ENCODE measurements at places on chromosomes 7 and 10.

DNA sequence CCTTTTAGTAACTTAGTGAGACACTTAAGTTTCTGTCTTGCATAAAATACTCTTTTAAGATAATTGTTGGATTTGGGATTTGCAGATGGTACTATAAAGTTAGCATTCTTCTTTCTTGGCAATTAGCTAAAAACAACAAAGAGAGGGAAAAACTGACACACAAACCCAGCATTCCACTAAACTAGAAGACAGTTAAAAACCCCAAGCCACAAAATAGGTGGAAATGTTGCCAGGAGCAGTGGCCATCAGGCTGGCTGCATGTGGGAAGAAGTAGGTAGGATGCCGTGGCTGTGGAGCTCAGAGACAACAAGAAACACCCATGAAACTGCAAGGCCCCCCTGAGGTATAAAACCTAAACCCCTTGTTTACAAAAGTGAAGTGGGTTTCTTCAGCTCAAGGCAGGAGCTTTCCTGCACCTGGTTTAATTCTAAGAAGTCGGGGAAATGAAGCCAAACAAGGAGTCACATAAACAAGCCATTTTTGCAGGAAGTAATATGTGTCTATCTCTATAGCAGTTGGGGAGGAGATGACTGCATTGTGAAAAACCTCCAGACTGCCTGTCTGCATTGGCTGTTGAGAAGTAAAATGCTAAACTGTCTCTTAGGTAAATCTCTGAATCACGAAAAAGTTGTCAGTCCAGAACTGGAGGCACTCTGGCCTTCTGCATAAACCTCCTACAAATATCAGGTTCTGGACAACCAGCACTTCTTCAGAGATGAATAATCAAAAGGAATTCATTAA lies 9.5 kb downstream of the RAB18 start:
- no peak for DNase-seq

GRCh38 chr10:80485946-80486764 lies 32.0 kb downstream of the TSPAN14 start:
- no peak for DNase-seq

GRCh38 chr10:21372651-21373410 lies 152.7 kb downstream of the SKIDA1 start:
- DNase-seq, result peak; percentile 18

DNA sequence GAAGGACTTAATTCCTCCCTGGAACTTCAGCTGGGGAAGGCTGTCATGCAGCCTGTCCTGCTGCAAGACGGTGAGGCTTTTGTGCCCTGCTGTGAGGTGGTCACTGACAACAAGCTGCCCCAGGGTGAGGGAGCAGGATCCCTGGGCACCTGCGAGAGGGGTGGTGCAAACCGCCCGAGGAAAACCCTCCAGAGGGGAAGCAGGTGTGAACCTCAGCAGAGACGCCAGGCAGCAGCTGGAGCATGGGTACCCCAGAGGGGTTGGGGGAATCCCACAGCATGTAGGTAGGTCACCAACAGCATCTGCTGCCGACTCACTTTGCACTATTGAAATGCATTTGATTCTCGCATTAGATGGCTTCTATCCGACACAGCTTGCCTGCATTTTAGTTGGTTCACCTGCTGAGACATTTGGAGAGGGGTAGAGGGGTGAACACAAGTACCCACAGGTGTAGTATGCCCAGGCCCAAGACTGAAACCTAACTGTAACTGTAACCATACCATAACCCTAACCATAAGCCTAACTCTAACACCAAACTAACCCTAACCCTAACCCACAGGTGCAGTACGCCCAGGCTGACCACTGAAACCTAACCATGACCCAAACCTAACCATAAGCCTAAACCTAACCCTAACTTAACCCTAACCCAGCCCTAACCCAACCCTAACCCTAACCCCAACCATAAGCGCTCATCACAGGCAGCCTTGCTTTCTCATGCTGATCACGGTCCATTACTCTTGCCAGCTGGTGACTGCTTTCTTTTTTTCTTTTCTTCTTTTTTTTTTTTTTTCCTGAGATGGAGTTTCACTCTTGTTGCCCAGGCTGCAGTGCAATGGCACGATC lies 85.9 kb downstream of the ELFN1 start:
- no peak for DNase-seq

DNA sequence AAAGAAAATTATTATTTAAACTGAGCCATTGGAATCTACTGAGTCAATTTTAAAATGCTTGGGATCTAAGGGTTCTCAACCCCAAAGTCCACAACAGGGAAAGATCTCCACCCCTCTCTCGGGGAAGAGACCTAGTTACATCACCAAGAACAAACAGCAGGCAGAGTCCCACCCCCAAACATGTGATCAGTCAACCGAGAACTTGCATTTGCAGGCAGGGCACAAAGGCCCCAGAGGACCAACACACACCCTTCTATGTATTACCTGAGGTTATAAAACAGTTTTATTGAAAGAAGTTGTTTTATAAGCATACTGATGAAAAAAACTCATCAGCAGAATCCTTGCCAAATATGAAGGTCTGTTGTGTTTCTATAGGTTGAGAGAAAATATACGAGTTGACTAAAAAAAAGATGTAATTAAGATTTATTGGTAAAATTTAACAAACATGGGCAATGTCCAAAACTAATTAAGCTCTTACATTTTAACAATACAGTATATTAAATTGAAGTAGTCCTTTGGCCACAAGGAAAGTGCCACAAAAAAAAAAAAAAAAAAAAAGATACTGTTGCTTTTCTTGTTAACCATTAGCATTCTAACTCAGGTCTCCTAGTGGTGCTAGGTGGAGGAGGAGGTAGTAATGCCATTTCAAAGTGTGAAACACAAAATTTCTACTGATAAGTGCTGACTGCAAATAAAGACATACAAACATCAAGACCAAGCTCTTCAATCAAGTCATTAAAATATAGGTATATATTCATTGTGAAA lies 975 bp upstream of the USP54 start:
- peak; percentile 63 for DNase-seq

- no peak for DNase-seq
These were observed 13.4 kb downstream of the PRKAG2 start for GRCh38 chr7:151863386-151864079.
